ENCODE measurements at places on chromosomes 7 and 10.

DNA sequence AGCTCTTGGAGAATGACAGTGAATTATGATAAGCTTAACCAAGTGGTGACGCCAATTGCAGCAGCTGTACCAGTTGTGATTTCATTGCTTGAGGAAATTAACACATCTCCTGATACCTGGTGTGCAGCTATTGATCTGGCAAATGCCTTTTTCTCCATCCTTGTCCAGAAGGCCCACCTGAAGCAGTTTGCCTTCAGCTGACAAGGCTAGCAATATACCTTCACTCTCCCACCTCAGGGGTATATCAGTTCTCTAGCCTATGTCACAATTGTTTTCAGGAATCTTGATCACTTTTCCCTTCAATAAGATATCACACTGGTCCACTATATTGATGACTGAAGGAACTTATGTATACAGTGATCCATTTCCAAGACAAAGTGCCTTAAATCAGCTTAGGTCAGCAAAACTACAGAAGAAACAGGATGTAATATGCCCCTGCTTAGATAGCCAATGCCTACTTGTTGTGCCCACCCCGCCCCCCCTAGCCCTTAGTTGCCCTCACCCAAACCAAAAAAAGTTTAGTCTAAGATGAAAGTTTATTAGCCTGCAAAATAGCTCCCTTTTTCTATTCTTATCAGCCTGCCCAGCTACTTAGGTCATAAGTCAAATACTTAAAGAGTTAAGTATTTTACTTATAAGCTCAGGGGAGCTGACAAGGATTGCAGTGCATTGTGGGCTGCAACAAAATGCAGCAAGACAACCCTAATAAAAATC lies 45.1 kb downstream of the PTPRE start:
- DNase-seq = no peak

- no peak for DNase-seq
These were observed 217.6 kb downstream of the MLLT10 start for GRCh38 chr10:21751341-21752310.

DNA sequence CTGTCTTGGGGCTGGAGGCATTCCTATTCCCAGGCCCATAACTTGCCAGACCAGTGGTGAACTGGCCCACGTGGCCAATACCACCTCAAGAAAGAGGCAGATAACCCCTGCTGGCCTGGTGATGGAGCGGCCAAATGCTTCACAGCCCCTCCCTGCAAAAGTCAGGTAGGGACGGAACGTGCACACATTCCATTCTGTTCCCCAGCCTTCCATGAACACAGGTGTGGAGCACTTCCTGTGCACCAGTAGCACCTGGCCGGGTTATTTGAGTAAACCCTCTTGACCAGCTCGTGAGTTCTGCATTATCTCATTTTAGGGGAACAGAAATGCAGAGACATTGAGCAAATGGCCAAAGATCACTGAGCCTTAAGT lies 134.4 kb downstream of the SH3PXD2A start:
- DNase-seq = no peak

GRCh38 chr10:131996466-131997365 lies 15.0 kb upstream of the BNIP3 start:
- DNase-seq = no peak

DNA sequence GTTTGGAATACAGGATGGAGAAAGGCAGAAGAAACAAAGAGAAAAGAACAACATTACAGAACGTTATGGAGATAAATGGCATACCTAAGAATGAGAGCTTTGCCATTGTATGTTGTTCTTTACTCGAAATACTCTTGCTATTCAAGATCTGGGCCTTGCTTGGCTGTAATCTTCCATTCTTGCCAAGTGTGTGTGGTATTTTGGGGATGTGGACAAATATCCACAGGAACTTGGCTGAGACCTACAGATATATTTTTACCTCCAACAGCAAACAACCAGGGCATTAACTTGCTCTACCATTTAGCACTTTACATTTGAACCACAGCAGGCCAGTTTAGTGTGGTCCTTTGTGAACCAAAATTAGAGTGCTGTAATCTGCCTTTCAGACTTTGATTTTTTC lies 76.3 kb downstream of the DKK1 start:
- DNase-seq = no peak

GRCh38 chr7:75727881-75728593 lies 10.7 kb downstream of the HIP1 start:
- peak; percentile 62 for DNase-seq

GRCh38 chr7:150737265-150738055 lies at the start of gene GIMAP5:
TSS of gene GIMAP5 (plus strand) at chr7:150737418. CDS start at chr7:150740885, 3,467 bp downstream.
- no peak for DNase-seq

- DNase-seq = no peak
These were observed 96.8 kb upstream of the PCBD1 start for GRCh38 chr10:70984986-70985722.

- DNase-seq = no peak
These were observed 110.7 kb downstream of the CYTH3 start for GRCh38 chr7:6161463-6162330.

- no peak for DNase-seq
These were observed 18.9 kb downstream of the SGMS1 start for GRCh38 chr10:50604809-50605208.

DNA sequence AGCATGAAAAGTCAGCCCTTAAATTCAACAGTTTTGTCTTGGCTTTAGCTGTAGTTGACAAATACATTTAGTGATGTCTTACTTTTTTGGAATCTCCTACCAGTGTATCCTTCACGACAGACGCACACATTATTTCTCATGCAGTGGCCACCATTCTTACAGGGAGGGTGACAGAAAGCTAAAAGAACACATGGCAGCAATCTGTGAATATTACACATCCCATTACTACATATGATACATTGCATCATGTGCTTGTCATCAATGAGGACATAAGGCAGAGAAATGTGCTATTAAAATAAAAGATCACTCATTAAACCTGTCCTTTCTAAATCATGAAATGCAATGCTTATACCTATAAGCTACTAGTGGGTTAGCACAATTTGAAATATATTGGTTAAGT lies 66.6 kb downstream of the VWDE start:
- no peak for DNase-seq

DNA sequence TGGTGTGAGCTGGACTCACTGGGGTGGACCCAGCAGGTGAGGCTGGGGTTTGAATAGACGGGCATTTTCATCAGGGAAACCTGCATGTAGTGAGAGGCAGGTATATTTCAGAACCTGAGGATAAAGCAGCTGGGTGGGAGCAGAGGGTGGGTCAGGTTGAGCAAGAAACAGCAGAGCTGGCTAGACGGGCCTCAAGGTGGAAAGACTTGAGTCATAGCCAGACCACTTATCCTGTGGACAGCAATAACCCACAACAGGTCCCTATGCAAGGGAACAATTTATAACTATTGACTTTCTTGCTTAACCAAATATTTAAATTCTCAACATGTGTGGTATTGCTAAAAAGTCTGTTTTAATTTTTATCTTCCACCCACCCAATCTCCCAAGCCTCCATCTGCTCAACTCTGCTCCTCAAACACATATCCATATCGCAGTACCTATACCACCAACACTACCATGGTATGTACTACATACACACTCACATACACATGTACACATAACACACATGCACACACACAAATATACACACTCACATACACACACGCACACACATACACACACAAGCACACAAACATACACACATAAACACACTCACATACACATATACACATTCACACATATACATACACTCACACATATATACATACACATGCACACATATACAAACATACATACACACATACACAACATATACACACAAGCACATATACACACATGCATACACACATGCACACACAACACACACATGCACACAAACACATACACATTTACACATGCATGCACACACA lies 129.0 kb upstream of the C7orf33 start:
- DNase-seq = no peak

DNA sequence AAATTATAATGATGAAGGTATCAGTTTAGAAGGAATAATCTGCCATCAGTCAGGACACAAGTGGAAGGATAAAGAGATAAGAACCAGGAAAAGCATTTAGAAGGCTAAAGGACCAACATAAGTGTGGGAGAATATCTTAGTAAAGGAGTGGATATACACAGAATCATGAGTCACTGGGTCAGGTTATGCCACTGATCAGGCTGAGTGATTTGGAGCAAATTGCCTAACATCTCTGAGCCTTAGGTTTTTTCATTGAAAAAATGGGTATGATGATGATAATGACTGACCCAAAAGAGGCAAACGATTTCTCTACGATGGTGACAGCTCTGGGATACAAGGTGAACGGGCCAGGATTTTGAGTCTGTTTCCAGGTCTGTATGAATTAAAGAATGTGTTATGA lies 2.8 kb upstream of the CUL1 start:
- no peak for DNase-seq

DNA sequence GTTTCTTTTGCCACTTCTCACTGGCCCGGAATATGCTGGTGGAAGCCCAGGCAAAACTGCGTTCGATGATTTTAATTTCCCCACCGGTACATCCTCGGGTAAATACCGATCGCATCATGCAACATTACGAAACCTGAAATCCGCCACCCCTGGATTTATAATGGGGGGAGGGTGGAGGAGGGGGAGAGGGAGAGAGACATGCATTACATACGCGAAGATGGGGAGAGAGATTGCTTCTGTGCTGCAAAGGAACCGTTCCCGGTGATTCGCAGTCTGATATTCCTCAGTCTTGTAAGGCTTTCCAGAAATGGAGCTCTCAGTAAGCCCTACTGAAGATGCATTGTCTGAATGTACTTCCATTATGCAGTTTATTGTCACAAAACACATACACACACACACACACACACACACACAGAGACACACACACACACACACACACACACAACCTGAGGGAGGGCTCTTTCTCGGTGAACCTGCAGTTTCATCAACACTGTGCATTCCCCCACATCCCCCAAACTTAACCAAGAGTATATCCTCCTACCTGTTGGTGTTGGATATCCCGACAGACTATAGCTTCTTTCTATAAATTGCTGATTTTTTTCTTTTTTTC lies 741 bp downstream of the GPR85 start:
- DNase-seq = no peak

GRCh38 chr10:23343591-23344240 lies 881 bp downstream of the C10orf67 start:
- no peak for DNase-seq

DNA sequence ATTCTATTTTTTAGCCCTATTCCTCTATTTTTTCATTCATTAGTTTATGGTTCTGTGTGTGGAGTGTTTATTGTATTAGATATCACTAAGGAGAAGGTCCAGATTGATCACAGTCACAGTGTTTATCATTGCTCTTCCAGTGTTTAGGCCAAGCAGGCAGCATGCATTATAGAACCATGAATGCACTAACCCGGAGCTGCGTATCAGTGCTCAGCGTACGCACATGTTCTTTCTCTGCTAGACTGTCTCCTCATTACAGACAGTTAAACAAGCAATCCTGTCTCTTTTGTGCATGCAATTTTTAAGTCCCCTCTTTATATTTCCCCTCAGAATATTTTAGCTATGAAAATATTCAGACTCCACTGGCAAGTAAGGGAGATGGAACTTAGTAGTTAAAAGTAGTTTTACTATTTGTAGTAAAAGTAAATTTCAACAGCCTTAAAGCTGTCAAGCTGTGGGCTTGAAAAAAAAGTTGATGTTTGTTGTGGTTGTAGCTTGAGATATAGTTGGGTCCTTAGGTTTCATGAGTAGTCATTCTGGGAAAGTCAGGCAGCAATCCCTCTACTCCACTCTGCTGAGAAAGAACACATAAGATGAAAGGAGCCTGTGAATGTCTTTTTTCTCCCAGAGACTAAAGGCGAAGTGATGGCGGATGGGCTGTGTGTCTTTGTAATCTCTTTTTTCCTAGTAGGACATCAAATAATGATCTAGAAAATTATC lies 260.4 kb downstream of the CDK14 start:
- no peak for DNase-seq

GRCh38 chr10:77800320-77800719 lies 126.2 kb downstream of the DLG5 start:
- DNase-seq = no peak

DNA sequence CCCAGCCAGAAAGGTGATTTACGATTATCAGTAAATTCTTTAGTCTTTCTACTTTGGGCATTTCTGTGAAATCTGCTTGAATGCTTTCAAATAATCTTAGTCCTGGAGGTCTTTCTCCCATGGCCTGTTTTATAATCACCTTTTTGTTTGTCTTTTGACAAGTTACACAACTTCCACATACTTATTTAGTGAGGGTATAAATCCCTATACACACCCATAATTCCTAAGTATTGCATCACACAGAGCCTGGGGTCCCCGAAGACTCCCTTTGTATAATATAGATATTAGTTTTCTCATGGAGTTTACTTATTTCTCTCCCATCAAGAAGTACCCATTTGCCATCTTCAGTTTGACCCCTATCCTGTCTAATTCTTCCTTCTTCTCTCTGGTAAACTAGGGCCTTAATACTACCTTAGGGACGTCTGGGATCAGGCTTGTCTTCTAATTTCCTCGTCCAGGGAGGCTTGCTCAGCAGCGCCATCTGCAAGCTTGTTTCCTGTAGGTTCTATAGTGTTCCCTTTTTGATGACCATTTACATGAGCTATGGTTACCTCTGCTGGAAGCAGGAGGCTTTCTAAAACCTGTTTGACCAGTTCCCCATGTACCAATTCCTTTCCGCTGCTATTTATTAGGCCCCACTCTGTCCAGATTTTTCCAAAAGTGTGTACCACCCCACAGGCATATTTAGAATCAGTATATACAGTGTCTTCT lies 8.1 kb downstream of the DNAH11 start:
- no peak for DNase-seq

- DNase-seq = no peak
These were observed 37.2 kb upstream of the ZNF107 start for GRCh38 chr7:64628721-64629120.

- peak; percentile 63 for DNase-seq
These were observed 56.1 kb downstream of the ATAD1 start for GRCh38 chr10:87761892-87762291.

- DNase-seq = no peak
These were observed 94.4 kb downstream of the ADCYAP1R1 start for GRCh38 chr7:31146538-31146937.
